ENCODE measurements at places on chromosomes 7 and 10.

GRCh38 chr10:32979041-32979440 is 21.0 kb upstream of the ITGB1 start:
- no peak for DNase-seq

- DNase-seq: no peak
Observed at GRCh38 chr7:142385491-142386340, 127.9 kb upstream of the PRSS58 start.

GRCh38 chr7:7563269-7563668 is 3.4 kb upstream of the MIOS start:
- DNase-seq: no peak

- no peak for DNase-seq
Observed at GRCh38 chr10:34746094-34746493, 69.0 kb downstream of the PARD3 start.

DNA sequence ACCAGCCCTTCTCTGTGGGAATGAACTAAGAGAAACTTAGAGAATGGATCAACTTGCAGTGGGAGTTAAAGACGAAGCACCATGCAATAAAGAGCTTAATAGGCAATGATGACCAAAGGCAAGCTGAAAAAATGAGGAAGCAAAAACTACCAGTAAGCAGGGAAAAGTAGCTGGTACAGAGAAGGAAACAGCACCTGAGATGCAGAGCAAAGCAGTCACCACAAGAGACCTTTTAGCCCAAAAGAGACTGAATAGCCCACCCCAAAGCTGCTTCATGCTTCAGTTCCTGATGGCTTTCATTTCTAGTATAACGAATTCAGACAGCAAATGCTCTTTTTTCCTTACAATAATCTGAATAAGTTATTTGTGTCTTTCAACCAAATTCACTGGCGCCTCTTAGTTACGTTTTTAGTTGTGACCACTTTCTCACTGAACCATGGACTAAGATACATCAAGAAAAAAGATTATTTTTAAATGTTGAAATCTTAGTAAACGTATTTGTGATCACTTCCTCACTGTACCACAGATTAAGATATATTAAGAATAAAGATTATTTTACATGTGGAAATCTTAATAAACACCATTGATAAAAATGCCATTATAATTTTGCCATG is 76.0 kb downstream of the USP6NL start:
- DNase-seq: no peak

GRCh38 chr7:157525491-157525915 is 188.7 kb downstream of the DNAJB6 start:
- DNase-seq: no peak

DNA sequence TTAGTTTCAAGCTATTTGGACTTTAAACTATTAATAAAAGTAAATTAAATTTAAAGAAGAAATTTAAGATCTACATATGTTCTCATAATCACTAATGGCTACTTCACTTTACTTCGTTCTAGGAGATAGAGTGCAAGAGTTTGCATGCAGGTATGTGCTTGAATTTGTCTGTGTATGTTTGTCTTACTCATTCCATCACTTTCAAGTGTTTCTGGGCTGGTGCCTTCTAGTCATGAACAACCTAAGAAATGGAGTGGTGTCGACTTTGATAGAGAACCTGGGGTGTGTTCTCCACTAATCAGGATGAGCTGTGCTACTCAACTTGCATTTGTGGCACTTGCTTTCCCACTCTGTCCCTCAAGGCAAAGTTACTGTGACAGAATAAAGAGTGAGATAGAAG is 169.9 kb downstream of the KCND2 start:
- DNase-seq: no peak

DNA sequence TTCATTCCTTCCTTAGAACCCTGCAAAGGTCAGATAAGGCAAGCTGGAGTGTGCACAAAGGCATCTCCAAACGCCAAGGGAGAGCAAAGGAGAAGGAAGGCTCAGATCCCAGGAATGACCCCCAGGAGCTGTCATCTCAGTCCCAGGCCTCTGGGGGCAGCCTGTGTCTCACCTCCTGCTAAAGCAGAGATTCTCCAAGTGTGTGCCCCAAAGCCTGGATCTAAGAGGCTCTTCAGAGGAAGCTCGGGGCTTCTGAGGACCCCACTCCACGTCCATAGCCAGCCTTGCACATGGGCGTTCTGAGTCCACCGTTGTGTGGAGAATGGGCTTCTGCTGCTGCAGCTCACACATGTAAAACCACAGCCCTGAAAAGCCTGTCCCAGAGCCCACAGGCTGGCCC is 5.1 kb upstream of the GRID1 start:
- DNase-seq: no peak

- no peak for DNase-seq
Observed at GRCh38 chr10:62934258-62934657, 118.1 kb upstream of the EGR2 start.

DNA sequence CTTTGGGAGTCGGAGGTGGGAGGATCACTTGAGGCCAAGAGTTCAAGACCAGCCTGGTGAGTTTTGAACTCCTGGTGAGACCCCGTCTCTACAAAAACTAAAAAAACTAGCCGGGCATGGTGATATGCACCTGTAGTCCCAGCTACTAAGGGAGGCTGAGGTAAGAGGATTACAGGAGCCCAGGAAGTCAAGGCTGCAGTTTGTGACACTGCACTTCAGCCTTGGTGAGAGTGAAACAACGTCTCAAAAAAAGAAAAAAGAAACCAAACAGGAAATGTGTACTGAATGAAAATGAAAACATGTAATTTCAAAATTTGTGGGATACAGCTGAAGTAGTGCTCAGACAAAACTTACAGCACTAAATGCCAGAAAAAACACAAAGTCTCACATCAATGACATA is 7.6 kb downstream of the ARHGAP12 start:
- no peak for DNase-seq

GRCh38 chr10:30346131-30346530 is 2.9 kb downstream of the MTPAP start:
- DNase-seq: no peak

- DNase-seq: no peak
Observed at GRCh38 chr7:127813991-127814541, 162.1 kb downstream of the SND1 start.

DNA sequence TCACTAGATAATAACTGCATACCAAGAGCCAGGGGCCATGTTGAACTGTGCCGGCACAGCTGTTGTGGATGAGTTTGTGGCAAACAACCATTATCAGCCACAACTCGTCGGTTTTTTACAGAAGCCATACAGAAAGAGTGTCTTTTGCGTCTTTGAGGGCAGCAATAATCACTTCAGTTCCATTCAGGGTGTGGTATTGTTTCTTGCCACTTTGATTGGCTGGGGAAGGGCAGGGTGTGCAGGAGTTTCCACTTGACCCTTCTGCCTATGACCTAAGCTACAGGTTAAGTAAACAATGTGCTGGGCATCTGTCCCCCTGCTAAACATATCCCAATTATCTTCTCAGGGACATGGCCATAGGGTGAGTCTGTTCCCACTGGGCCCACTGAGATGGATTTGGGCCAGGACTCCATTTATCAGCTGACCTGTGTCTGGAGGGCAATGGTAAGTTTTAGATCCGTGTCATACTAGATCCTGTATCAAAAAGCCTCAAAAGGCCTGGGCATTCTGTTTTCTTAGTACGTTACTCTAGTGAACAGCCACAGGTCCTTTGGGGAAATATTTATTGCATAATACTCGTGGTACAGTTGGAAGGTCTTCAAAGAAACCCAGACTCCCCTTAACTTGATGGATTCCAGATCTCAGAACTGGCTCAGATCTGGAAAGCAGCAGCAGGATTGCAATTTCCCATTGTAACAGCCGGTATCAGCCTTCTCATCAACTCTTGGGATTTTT is 15.9 kb downstream of the ZNF3 start:
- DNase-seq: no peak

DNA sequence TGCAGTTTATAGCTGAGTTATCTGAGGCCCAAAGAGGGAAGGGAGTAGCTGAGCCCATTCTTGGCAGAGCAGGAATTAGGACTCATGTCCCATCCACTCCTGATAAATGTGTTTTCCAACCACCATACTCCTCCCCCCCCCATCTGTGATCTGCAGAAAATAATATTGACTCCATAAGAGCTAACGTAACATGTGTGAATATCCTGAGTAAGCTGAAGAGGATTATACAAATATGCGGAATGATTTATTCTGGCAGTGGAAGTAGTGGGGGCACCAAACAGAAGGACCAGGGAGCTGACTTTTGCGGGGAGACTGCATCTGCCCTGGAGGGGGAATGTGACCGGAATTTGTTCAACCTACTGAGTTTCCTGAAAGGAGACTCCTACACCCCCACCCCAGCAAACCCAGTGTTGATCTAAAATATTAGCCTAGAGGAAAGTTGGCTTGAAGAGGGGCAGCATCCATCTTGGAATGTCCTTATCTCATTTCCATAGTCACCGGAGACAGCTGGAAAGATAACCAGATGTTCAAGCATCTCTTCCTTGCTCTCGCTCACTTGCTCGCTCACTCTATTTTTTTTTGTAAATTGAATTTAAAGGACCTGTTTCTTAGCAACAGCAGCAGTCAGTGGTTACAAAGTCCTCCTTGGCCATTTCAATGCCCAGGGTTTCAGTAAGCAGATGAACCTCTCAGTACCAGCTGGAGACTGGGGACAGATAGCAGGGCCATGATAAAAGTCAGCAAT is 114.7 kb downstream of the RPS24 start:
- no peak for DNase-seq

DNA sequence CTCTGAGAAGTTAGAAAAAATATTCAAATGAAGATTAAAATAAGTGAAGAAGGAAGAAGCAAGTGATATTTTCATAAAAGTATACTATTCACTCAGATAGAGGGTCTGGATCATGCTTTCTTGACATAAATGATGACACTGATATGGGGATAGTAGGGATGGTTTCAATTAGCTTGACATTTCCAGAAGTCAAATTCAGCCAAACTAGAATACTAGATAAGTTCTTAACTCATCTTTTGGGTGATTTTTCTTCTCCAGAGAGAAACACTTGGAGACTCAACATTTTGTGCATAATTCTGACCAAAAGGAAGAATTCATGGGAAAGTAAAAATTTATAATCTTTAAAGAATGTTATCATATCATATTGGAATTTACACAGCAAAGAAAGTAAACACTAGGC is 152.0 kb upstream of the LRGUK start:
- DNase-seq: no peak
